Kidney (tissue), 22 donors: ENCODE measurements at places on chromosomes 7 and 10. TPM values are rescaled to one million over a fixed set of nuclear protein-coding genes. Genes with fewer than 3 reads are reported as not detected.
A peak's percentile ranks its signal among the peaks of the same experiment; 100 is the strongest.

ALKBH4 gene
- total RNA-seq, result 14.0 TPM

TRAPPC14 gene
- total RNA-seq, result 27.1 TPM

MUC12 gene
- 3.8 TPM for total RNA-seq

MUC3A gene
- 39.1 TPM for total RNA-seq

AGMO gene
- total RNA-seq, result 1.4 TPM

GTF2IRD1 gene
- total RNA-seq, result 35.8 TPM

GRCh38 chr10:17029581-17030271 is 99.9 kb downstream of the CUBN start:
- H3K4me1 ChIP-seq, result peaks cover 4% of the 10 kb centered on the region
- no peak overlapping the region for H3K27ac ChIP-seq
- DNase-seq, result no peak
- no peak overlapping the region for H3K4me3 ChIP-seq
- H3K27me3 ChIP-seq, result no peaks in the 10 kb centered on the region

DNA sequence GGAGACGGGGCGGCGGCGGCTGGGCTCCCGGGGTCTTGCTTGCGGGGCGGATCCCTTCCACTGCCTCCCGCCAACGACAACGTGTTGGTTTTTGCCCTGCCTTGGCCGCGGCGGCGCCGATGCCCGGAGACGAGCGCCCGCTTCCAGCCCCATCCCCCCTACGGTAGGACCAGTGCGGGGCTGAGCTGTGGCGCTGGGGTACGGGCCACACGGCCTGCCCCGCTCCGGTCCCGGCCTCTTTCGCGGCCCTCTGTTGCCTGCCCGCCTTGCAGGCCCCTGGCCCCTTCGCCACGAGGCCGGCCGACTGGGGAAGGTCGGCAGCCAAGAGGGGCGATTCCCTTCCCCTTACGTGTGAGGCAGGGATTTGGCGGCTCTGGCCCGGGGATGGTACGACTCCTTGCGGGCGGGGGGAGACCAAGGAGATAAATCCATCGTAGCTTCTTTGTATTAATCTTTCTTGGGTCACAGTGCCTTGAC is 488 bp downstream of the EIF4H start:
- peaks cover 29% of the 10 kb centered on the region for H3K4me1 ChIP-seq
- H3K36me3 ChIP-seq, result no peaks in the 10 kb centered on the region
- no peaks in the 10 kb centered on the region for H3K27me3 ChIP-seq
- H3K4me3 ChIP-seq, result peak overlapping the region; percentile 80
- peak overlapping the region; percentile 86 for H3K27ac ChIP-seq

- H3K4me1 ChIP-seq, result no peaks in the 10 kb centered on the region
- H3K27ac ChIP-seq, result no peak overlapping the region
- H3K4me3 ChIP-seq, result no peak overlapping the region
- no peaks in the 10 kb centered on the region for H3K36me3 ChIP-seq
- no peaks in the 10 kb centered on the region for H3K27me3 ChIP-seq
- no peak for DNase-seq
Observed at GRCh38 chr7:123600876-123601275, 745 bp upstream of the ASB15 start.

GRCh38 chr7:22277375-22277774 is 79.6 kb downstream of the RAPGEF5 start:
- no peaks in the 10 kb centered on the region for H3K4me1 ChIP-seq
- H3K36me3 ChIP-seq, result no peaks in the 10 kb centered on the region
- H3K27me3 ChIP-seq, result no peaks in the 10 kb centered on the region
- DNase-seq, result no peak

DNA sequence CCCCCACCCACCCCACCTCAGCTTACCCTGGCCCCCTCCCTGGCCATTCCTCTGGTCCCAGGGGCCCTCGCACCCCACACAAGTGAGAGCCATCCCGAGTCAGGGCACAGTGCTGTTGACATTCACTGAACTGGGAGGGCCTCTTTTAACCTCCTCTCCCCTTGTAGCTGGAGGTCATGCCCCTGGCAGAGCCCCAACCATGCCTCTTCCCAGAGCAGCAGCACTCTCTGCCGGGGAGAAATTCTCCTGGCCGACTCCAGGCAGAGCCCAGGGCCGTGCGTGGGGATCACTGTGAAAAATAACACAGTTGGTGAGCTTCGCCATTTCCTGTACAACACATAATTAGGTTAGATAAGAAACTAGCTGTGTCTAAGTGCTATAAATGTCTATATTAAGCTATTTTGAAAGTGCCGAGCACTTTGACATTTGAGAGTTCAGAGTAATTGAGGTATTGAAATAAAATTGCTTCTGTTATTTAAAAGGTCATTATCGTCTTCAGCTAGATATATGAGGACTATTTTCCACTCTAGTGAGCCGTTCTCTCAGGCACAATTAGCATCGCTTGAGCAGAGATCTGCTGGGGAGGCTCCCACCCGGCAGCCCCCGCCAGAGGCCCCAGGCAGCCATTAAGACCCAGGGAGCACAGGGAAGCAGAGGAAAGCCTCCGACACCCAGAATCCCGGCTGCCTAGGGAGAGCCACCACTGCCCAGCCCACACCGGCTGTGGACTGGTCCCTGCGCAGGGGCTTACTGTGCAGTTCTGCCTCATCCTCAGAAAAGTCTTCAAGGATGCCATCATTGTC is 62.4 kb upstream of the LRRC18 start:
- no peak overlapping the region for H3K4me3 ChIP-seq
- peak; percentile 68 for DNase-seq
- no peak overlapping the region for H3K27ac ChIP-seq
- H3K27me3 ChIP-seq, result no peaks in the 10 kb centered on the region

- no peak overlapping the region for H3K4me3 ChIP-seq
- no peaks in the 10 kb centered on the region for H3K4me1 ChIP-seq
- no peak for DNase-seq
- H3K27ac ChIP-seq, result no peak overlapping the region
- no peaks in the 10 kb centered on the region for H3K36me3 ChIP-seq
- H3K27me3 ChIP-seq, result no peaks in the 10 kb centered on the region
Observed at GRCh38 chr10:8691498-8692017, 637.1 kb downstream of the GATA3 start.

- no peaks in the 10 kb centered on the region for H3K27me3 ChIP-seq
- H3K36me3 ChIP-seq, result no peaks in the 10 kb centered on the region
- no peak for DNase-seq
- H3K27ac ChIP-seq, result no peak overlapping the region
Observed at GRCh38 chr10:14302035-14302434, 28.7 kb downstream of the FRMD4A start.

DNA sequence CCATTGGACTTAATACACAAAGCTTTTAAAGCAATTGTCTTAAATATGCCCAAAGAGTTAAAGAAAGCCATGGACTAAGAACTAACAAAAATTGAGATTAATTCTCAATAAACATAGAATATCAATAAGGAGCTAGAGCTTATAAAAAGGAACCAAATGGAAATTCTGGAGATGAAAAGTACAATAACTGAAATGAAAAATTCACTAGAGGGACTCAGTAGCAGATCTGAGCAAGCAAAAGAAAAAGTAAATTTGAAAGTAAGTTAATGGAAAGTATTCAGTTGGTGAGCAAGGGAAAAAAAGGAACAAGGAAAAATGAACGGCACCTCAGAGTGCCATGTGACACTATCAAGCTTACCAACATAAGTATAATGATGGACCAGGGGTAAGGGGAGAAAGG is 209.8 kb downstream of the FZD1 start:
- no peak for DNase-seq
- H3K27ac ChIP-seq, result no peak overlapping the region
- no peaks in the 10 kb centered on the region for H3K36me3 ChIP-seq
- H3K4me1 ChIP-seq, result no peaks in the 10 kb centered on the region
- H3K27me3 ChIP-seq, result no peaks in the 10 kb centered on the region
- H3K4me3 ChIP-seq, result no peak overlapping the region

DNA sequence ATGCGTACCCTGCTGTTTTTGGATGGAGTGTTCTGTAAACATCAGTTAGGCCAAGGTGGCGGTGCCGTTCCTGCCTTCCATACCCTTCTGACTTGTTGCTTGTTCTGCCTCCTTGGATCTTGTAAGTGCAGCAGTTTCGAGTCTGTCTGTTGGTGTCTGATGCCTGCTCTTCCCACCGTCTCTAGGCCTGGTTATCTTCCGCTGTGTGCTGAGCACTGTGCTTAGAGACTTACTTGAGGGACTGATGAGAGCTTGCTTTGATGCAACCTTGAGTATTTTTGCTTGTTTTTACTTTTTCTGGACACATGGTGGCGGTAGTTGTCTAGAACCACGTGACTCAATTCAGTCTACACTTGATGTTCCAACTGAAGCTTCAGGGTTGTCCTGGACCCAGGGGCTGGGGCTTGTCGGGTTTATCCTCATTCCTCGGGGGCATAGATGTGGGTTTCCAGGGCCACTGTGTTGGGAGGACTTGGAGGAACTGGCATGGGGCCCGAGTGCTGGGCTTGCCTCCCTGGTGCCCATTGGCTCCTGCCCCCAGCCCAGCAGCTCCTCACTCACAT is 14.4 kb upstream of the SPRN start:
- DNase-seq, result no peak
- no peak overlapping the region for H3K4me3 ChIP-seq
- H3K27ac ChIP-seq, result no peak overlapping the region
- no peaks in the 10 kb centered on the region for H3K36me3 ChIP-seq

GRCh38 chr7:149714910-149715471 is 58.4 kb downstream of the ZNF467 start:
- H3K27me3 ChIP-seq, result no peaks in the 10 kb centered on the region
- H3K36me3 ChIP-seq, result no peaks in the 10 kb centered on the region
- peak overlapping the region; percentile 75 for H3K4me3 ChIP-seq
- H3K4me1 ChIP-seq, result peaks cover 2% of the 10 kb centered on the region
- H3K27ac ChIP-seq, result no peak overlapping the region

- H3K27ac ChIP-seq, result no peak overlapping the region
- no peaks in the 10 kb centered on the region for H3K36me3 ChIP-seq
- DNase-seq, result no peak
- no peaks in the 10 kb centered on the region for H3K4me1 ChIP-seq
Observed at GRCh38 chr7:29511851-29512250, 51.8 kb upstream of the PRR15 start.

GRCh38 chr7:94941844-94942632 is 34.6 kb downstream of the PPP1R9A start:
- H3K36me3 ChIP-seq, result no peaks in the 10 kb centered on the region
- DNase-seq, result no peak
- no peak overlapping the region for H3K27ac ChIP-seq
- H3K4me3 ChIP-seq, result no peak overlapping the region

GRCh38 chr7:131769241-131769640 is 212.8 kb upstream of the PODXL start:
- DNase-seq, result no peak
- H3K4me1 ChIP-seq, result no peaks in the 10 kb centered on the region
- no peak overlapping the region for H3K4me3 ChIP-seq
- no peaks in the 10 kb centered on the region for H3K27me3 ChIP-seq

DNA sequence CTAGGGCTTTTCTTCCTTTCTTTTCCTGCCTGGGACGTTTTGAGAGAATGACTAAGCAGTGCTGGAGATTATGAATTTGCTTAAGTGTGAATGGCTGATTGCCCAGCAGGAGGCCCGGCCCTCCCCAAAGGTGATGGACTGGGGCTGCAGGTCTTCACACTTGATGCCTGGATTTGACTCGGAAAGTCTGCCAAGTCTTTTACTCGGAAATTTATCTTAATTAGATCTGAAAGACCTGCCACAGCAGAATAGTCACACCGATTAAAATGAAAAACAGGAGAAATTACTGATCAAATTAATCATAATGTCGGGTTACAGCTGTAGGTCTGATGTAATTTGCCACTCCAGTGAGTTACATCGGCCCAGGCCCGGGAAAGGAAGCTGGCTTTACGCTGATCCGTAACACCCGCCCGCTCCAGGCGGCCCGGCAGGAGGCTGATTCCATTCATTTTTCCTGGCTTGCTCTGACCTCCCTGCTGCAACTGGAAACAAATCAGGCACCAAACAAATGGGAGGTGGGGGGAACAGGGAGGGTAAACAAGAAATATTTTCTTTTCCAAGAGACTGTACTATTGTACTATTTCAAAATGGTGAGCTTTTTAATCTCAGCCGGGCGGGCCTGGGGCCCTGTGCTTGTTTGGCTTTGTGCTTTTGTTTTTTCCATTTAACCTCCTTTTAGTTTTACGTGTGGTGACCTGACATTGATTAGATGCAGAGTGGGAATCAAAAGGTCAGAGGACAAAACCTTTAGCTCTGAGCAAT is 212.4 kb upstream of the YAE1 start:
- no peaks in the 10 kb centered on the region for H3K27me3 ChIP-seq
- H3K4me1 ChIP-seq, result no peaks in the 10 kb centered on the region
- H3K36me3 ChIP-seq, result no peaks in the 10 kb centered on the region

GRCh38 chr7:108014747-108015682 is 12.1 kb upstream of the LAMB1 start:
- H3K4me3 ChIP-seq, result no peak overlapping the region
- H3K4me1 ChIP-seq, result peaks cover 7% of the 10 kb centered on the region
- H3K36me3 ChIP-seq, result no peaks in the 10 kb centered on the region
- DNase-seq, result no peak

- H3K27me3 ChIP-seq, result no peaks in the 10 kb centered on the region
- DNase-seq, result no peak
- H3K4me1 ChIP-seq, result no peaks in the 10 kb centered on the region
- no peaks in the 10 kb centered on the region for H3K36me3 ChIP-seq
- H3K4me3 ChIP-seq, result no peak overlapping the region
Observed at GRCh38 chr10:48748573-48748972, 63.9 kb downstream of the WDFY4 start.

DNA sequence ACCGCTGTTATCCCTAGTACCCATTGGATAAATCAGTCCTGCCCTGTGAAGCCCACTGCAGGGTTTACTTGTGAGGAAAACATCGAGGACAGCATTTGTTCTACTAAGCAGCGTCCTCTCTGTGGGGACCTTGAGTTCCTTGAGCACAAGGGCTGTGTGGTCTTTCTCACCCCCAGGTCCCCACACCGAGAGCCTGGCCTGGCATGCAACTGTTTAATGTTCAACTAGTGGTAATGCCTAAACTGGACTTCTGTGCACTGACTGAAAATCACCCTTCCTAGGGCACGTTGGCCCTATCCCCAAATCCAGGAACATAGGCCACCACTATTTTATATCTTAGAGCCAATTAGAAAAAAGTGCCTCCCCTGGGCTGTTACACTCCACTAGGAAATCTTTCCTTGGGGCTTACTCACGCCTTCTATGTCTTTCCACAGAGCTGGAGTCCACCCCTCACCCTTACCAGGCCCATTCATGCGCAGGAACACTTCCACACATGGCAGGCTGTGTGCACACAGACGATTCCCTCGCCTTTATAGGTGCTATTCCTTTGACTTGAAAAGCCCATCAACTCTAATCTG is 1.7 kb upstream of the TMEM213 start:
- DNase-seq, result peak; percentile 35
- no peaks in the 10 kb centered on the region for H3K4me1 ChIP-seq
- H3K4me3 ChIP-seq, result peak overlapping the region; percentile 73
- no peaks in the 10 kb centered on the region for H3K27me3 ChIP-seq

- H3K27ac ChIP-seq, result no peak overlapping the region
- no peak for DNase-seq
- H3K4me3 ChIP-seq, result no peak overlapping the region
- H3K27me3 ChIP-seq, result no peaks in the 10 kb centered on the region
- H3K36me3 ChIP-seq, result peaks cover 1% of the 10 kb centered on the region
Observed at GRCh38 chr7:112905950-112906349, 115.8 kb upstream of the TMEM168 start.

DNA sequence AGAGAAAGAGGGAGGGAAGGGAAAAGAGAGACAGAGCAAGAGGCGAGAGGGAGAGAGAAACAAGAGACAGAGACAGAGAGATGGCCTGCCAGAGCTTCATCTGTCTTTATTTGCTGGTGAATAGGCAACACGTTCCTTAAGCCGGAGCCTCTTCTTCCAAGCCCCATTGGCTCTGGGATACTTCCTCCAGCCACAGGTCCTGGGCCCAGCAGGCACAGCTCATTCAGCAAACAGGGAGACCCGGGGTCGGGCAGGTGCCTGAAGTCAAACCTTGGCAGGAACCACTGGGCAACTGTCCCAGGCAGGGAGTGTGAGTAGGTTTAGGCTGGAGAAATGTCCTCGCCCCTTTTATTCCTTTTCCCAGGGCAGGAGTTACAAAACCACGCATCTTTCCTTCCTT is 68.2 kb downstream of the MYL10 start:
- no peaks in the 10 kb centered on the region for H3K27me3 ChIP-seq
- H3K36me3 ChIP-seq, result no peaks in the 10 kb centered on the region
- H3K27ac ChIP-seq, result no peak overlapping the region
- H3K4me3 ChIP-seq, result no peak overlapping the region
- no peak for DNase-seq
